Mammary epithelial cell (primary cell): ENCODE measurements at places on chromosomes 6 and 20. TPM values are rescaled to one million over a fixed set of nuclear protein-coding genes. Genes with fewer than 3 reads are reported as not detected.

TAB2 gene
- total RNA-seq, result 21.2 TPM

RAD21L1 gene
- not detected in 2 replicates for total RNA-seq

IDH3B gene
- total RNA-seq, result 78.5 and 82.8 TPM in 2 replicates

DDX43 gene
- total RNA-seq, result not detected in 2 replicates

LBP gene
- not detected for total RNA-seq

CST3 gene
- total RNA-seq, result 158 TPM

ULBP1 gene
- 23.5 TPM for total RNA-seq

MOG gene
- not detected for total RNA-seq

RFX6 gene
- not detected in 2 replicates for total RNA-seq

PCK1 gene
- total RNA-seq, result not detected in 2 replicates

PPP1R3G gene
- total RNA-seq, result 0.11 TPM in 1 of 2 replicates, not detected in the other

IRF4 gene
- not detected for total RNA-seq

BICRAL gene
- 7.2 TPM for total RNA-seq

MDFI gene
- total RNA-seq, result 163 and 166 TPM in 2 replicates

IFNGR1 gene
- 137 TPM for total RNA-seq

TMEM244 gene
- not detected for total RNA-seq

TBX18 gene
- total RNA-seq, result 0.19 TPM in 1 of 2 replicates, not detected in the other
